ENCODE measurements at places on chromosomes 4 and X.

DNA sequence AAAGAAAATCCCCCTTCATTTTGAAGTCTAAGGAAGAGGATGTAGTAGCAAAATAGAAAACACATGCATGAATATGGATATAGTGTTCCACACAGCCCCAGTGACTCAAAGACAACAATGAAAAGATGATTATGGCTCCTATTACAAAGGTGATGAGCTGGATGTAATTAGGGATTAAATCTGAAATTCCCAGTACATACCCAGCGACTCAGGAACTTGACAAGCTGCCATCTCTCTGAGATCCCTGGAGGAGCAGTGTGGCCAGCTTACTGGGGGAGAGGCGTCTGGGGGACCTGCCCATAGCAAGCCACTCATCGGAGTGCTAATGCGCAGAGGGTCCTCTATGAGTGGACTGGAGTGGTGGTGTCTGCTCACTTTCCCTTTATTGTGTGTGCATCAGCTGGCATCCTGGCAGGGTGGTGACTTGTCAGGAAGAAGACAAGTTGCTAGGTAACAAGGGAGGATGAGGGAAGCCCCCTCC lies 42.7 kb upstream of the MGST2 start:
- DNase-seq: no peak

DNA sequence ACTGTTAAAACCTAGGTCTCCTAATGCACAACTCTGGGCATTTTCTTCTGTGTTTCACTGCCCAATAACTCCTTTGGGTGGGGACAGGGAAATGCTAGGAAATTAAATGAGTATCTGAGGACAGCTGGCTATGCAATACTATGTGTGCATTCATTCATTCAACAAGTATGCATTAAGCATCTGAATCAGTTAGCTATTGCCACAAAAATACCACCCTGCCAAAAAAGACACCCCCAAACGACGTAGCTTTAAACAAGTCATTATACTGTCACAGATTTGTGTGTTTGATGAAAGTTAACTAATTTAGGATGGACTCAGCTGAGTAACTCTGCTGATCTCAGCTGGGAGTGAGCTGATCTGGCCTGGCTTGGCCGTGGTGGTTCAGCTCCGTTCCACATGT lies 29.8 kb upstream of the PTCHD1 start:
- no peak for DNase-seq

DNA sequence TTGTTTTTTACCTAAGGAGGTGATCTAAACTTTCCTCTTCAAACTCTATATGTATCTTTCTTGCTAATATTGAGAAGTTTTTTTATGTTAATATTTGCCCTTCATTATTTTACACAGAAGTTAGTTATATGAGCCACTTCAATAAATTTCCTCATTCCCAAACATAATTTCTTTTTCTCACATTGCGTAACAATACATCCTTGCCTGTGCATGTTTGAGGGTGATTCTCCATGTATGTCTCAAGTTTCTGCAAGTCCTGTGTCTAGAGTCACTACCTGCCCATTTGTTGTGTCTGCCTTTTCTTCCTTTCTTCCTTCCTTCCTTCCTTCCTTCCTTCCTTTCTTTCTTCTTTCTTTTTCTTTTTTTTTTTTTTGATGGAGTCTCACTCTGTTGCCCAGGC lies 2057.9 kb downstream of the PCDH7 start:
- no peak for DNase-seq

DNA sequence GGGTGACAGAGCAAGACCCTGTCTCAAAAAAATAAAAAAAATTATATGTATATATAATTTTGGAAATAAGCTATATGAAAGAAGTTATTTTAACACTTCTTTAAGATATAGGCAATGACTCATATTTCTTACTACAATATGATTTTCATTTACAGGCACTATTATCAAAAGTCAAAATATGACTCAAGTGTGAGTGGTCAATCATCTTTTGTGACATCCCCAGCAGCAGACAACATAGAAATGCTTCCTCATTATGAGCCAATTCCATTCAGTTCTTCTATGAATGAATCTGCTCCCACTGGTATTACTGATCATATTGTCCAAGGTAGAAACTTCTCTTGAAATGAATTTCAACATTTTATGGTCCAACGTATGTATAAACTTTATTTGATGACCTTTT lies 20.8 kb downstream of the OCIAD1 start:
- no peak for DNase-seq

GRCh38 chr4:154908168-154908567 lies 127.1 kb downstream of the RBM46 start:
- DNase-seq: no peak

GRCh38 chr4:103400405-103400804 lies 202.3 kb upstream of the CENPE start:
- DNase-seq: no peak

GRCh38 chr4:96598465-96598864 lies 758.6 kb downstream of the PDHA2 start:
- DNase-seq: no peak

- DNase-seq: no peak
These were observed 92.0 kb downstream of the GATB start for GRCh38 chr4:151668689-151669402.

DNA sequence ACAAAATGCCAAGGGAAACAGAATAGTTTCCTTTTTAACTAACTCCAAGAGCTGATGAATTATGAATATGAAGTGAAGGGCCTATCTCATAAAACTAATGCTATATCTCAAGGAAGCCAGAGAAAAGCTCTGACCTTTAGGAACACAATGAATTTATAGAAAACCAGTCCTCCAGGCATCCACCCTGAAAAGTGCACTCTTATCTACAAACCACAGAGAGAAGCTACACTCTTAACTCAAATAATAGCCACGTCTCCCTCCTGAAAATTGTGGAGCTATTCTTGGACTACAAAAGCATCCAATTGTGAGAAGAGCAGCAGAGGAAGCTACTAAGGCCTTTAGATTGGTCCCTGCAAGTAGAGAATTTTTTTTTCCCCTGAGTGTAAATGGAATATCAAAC lies 253.9 kb downstream of the IL15 start:
- DNase-seq: no peak

- DNase-seq: peak; percentile 75
These were observed 195.2 kb upstream of the STK26 start for GRCh38 chrX:131827935-131828334.

- peak; percentile 23 for DNase-seq
These were observed 25.4 kb upstream of the VSIG1 start for GRCh38 chrX:108019382-108019875.

DNA sequence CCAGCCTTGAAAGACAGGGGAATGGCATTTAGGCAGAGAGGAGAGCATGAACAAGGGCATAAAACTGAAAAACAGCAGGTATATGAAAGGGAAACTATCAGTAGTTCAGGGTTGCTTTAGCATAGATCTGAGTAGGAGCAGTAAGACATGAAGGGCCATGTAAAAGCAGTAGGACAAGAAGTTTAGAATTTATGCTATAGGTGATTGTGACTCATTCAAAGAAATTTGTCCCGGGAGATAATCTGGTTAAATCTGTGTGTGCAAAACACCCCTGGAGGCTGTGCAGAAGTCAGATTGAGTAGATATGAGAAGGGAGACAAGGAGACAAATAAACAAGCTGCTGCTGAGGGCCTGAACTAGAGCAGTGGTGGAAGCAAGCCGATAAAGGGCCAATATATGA lies 109.1 kb upstream of the BMP3 start:
- no peak for DNase-seq

GRCh38 chr4:160795216-160795615 lies 1368.6 kb downstream of the FSTL5 start:
- no peak for DNase-seq

- no peak for DNase-seq
These were observed at the start of gene LINC00632 for GRCh38 chrX:140709421-140709846. Gene LINC00632 (plus strand): TSS chrX:140709759.

- DNase-seq: no peak
These were observed 94.3 kb upstream of the GPM6A start for GRCh38 chr4:175906384-175906783.

- no peak for DNase-seq
These were observed 297.9 kb upstream of the CTSO start for GRCh38 chr4:156251373-156252065.

GRCh38 chr4:15654593-15655222 lies 449 bp downstream of the FBXL5 start:
- DNase-seq: peak; percentile 58
